Fibroblast of villous mesenchyme (primary cell): ENCODE measurements at places on chromosomes 16 and 17. TPM values are rescaled to one million over a fixed set of nuclear protein-coding genes. Genes with fewer than 3 reads are reported as not detected.

- no peak for DNase-seq
Observed at GRCh38 chr17:39946551-39947330, 16.1 kb upstream of the GSDMA start.

DNA sequence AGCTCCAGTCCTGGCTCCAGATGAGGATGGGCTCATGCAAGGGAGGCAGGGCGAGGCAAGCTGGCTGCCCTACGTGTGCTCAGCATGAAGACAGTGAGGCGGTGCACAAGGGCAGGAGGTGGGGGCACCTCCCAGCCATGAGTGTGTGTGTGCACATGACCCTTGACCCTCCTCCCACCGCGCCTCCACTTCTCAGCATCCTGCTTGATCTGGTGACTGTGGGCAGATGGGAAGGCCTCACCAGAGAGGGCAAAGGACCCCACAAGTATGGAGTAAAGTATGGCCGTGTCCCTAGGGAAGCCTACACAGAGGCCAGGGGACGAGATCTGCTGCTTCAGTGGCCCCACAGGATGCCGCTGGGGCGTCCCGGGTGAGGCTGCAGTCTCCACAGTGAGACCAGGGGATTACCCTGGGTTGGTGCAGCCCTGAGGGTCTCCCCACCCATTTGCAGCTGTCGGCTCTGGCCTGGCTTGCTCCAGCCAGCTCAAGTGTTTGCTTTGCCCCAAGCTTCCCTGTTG is 7.9 kb upstream of the RNF222 start:
- no peak for DNase-seq

GRCh38 chr17:77165577-77165976 is 24.8 kb downstream of the SEC14L1 start:
- no peak for DNase-seq

DNA sequence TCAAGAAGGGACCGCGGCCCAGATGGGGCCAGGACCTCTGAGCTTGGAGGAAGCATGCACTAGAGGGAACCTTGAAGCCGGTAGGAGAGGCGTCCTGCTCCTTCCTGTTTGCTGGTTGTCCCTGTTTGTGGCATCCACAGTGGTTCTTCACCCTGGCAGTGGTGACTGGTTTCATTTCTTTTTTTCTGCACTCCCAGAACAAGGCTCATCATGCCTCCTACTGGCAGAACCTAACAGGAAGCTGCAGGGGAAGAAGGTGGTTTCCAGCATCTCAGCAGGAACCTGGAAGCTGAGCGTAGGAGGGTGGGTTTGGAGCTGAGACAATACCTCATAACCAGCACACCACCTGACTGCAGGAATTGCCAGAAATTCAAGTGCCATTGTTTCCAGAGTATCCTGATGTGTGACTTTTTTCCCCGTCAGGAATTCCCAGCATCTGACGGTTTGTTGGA is 5.8 kb downstream of the TMEM231 start:
- DNase-seq = no peak

DNA sequence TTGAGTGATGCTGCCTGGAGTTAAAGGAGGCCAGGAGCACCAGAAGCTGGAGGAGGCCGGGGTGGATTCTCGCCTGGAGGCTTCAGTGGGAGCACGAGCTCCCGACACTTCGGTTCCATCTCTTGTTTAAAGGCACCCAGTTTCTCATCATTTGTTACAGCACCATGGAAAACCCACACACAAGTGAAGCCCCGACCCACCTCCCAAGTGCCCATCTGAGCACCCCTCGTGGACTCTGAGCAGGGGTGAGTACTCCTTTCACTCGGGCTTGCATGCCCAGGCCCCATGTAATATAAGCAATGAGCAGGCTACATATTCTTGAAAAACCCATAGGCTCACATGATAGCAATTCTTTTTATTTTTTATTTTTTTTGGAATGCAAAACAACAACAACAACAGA is 196.9 kb upstream of the MAF start:
- DNase-seq = no peak

KRTAP17-1 gene
- total RNA-seq = not detected in 2 replicates

DNA sequence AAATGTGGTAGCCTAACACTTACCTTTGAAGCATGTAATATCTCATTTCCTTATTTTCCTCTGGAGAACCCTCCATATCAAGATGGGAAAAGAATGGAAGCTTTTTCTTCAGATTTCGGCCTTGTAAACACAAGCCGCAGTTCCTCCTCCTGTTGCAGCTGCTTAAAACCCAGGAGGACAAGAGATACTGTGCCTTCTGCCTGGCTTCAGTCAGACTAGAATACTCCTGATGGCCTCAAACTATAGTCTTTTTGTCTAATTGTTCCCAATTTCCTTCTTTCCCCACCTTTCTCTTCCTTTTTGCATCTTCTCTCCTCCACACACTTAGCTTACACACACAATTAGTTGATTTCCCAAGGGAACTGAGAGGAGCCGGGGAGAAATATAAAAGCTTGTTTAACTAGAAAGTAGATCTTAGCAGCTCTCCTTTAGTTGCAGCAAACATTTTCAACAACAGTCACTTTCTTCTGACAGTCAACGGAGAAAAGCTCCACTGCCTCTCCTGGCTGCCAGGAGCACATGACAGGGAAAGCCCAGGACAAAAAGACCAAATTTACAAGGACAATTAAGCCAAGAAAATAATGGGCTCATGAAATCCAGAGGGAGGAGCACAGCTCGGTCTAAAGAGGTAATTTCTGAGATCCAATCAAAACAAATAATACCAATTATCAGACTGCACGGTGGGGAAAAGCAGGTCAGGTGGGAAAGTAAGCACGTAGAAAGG is 76.4 kb upstream of the C17orf78 start:
- DNase-seq = peak; percentile 30

- no peak for DNase-seq
Observed at GRCh38 chr16:80113873-80114574, 426.8 kb upstream of the DYNLRB2 start.

GRCh38 chr16:87701078-87701460 is 64.7 kb downstream of the KLHDC4 start:
- no peak for DNase-seq

GRCh38 chr16:64489449-64489848 is 632.4 kb downstream of the CDH11 start:
- peak; percentile 18 for DNase-seq

CYBA gene
- 152 and 167 TPM in 2 replicates for total RNA-seq

COPRS gene
- 64.3 and 84.7 TPM in 2 replicates for total RNA-seq

DNA sequence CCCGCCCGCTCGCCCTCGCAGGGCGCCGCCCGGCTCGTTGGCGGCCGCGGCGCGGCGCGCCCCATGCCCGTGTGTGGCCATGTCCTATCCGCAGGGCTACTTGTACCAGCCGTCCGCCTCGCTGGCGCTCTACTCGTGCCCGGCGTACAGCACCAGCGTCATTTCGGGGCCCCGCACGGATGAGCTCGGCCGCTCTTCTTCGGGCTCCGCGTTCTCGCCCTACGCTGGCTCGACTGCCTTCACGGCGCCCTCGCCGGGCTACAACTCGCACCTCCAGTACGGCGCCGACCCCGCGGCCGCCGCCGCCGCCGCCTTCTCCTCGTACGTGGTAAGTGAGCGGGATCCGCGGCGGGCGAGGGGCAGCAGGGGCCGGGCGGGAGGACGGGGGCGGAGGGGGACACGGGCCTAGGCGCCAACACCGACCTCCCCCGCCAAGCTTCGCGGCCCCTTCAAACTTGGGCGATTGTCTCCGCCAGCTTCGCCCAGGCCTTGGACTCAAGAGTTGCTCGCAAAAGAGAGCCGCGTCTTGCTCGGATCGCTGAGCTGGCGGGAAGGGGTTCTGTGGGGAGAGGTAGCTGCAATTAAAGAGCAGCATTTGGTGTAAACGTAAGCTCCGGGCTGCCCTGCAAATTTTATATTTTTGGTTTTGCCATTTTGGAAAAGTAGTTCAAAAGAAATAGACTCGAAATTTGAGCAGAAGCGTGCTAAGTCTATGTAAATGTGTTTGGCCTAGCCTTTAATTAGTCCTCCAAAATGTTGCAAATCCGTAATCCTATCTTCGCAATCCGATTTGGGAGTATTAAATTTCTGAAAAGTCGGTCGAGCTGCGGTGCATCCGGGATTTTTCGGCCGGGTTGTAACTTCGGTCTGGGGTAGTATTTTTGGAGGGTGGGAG is 702 bp downstream of the IRX5 start:
- no peak for DNase-seq

DNA sequence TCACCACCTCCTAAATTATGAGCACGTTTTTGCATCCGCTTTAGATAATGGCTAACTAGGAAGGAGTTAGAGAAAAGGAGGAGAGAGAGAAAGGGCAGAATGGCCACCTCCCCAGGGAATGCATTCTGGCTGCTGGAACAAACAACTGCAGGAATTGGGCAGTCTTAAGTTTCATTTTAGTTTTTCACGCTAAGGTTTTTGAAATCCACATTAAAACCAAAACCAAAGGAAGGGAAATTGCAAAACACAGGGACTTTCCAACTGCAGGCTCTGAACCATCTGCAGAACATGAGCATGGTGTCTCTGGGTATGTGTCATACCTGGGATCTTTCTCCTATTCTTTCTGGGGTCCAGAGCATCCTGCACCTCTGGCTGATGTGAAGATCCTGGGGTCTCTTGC is 12.1 kb upstream of the CCL8 start:
- DNase-seq = peak; percentile 69

DNA sequence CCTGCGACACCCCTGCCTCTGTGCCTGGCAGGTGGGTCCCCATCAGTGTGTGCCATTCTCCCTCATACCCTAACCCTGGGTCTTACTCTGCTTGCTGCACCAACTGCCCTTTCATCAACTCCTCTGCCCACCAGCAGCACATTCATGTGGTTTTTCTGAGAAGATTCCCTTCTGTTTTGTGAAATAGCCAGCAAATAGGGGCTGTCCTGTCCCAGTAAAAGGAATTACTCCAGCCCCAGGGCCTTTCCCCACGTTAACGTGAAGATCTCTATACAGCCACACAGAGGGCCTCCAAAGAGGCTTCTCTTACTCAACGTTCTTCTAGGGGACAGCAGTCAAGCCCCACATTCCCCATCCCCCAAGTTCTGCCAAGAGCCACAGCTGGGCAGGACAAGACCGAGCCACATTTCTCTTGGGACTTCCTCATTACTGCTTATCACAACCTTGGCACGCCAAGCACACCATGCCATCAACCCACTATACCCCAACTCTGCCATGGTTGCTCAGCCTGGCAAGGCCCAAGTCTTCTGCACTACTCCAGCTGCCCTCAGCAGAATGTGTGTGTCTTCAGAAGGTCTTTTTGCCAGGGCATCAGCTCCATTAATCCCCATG is 18.7 kb upstream of the CCL2 start:
- DNase-seq = no peak

- DNase-seq = no peak
Observed at GRCh38 chr17:2023692-2024571, 1.2 kb downstream of the RTN4RL1 start.

GRCh38 chr16:49019081-49019633 is 262.5 kb downstream of the CBLN1 start:
- no peak for DNase-seq

ARHGAP44 gene
- total RNA-seq = 0.64 and 1.3 TPM in 2 replicates
